CD4-positive, alpha-beta T cell (primary cell): ENCODE measurements at places on chromosomes 7 and 10.

- DNase-seq = no peak
Observed at GRCh38 chr10:98246911-98247805, 20.8 kb downstream of the LOXL4 start.

GRCh38 chr10:120016906-120017305, 124.4 kb downstream of the SEC23IP start:
- DNase-seq = no peak

DNA sequence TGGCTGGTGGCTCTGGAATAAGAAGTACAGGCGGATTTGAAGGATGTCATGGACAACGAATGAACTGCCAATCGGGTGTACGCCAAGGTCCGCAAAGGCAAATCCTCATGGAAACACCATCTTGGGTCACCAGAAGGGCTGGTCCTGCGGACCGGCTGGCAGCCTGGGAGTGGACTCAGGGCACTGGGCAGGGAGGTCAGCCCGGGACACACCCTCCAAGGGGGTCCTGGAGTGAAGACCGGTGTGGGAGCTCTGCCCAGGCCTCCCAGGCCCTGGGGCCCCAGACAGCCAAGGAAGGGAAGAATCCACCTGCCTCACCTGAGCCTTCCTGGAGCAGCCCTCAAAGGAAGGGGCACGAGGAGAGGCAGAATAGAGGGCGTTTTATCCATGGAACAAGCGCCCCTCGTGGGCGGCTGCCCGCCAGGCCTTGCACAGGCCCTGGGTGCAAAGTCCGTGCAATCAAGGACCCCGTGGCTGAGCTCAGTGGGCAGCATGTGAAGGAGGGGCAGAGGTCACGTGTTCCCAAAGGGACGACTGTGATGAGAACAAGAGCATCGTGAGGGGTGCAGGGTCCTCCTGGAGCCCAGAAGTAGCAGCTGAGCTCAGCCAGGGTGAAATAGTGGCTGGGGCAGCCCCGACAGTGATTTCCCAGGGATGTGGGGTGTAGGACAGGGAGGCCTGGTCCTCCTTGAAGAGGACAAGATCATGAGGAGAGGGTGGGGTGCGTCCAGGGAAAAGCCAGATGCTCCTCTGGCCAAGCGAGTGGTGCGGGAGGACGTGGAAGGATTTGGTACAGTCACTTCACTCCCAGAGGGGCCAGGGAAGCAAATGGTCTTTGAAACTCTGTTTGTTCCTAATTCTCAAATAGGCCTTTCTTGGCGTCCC, 105.2 kb downstream of the TCERG1L start:
- DNase-seq = no peak

- DNase-seq = no peak
Observed at GRCh38 chr7:29488977-29489376, 74.7 kb upstream of the PRR15 start.

DNA sequence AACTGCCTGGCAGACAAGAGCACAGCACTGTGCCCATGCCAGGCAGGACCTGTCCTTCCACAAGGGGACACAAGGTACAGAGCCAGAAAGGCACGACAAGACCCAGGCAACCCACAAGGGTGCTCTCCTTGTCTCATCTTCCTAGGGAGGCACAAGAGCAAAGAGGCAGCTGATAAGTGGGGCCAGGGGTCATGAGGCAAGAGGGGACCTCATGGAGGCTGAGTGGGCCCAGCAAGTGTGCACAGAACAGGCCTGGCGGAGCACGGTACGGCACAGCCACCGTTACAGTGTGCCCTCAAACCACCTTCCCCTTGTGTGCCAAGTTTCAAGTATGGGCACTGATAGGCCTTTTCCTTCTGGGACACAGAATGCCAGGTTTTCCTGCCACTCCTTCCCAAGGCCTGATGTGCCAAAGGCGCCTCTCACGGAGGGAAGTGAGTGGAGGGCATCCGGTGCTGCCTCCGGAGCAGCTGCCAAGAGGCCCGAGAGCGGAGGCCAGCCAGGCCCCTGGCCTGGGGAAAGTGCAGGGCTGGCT, 75.6 kb downstream of the FAM53B start:
- no peak for DNase-seq

- DNase-seq = no peak
Observed at GRCh38 chr7:43771128-43771527, 12.6 kb downstream of the BLVRA start.

GRCh38 chr10:109019001-109019424, 904.3 kb downstream of the XPNPEP1 start:
- DNase-seq = no peak

DNA sequence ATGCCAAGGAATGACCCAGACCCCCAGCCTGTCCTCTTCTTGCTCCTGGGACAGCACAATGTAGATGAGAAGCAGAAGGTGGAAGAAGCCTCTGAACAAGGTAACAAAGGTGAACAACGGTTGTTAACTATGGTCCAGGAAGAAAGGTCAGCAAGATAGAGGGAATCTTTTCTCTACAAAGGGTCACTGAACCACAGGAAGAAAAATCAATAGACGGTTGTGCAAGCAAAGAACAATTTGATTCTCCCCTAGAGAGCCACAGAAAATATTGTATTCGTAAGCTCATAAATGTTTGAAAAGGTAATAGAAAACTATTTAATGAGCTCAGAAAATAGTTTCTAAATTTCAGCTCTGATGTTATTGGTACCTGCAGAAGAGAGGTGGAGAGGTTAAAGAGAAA, 111.3 kb downstream of the ST8SIA6 start:
- no peak for DNase-seq

DNA sequence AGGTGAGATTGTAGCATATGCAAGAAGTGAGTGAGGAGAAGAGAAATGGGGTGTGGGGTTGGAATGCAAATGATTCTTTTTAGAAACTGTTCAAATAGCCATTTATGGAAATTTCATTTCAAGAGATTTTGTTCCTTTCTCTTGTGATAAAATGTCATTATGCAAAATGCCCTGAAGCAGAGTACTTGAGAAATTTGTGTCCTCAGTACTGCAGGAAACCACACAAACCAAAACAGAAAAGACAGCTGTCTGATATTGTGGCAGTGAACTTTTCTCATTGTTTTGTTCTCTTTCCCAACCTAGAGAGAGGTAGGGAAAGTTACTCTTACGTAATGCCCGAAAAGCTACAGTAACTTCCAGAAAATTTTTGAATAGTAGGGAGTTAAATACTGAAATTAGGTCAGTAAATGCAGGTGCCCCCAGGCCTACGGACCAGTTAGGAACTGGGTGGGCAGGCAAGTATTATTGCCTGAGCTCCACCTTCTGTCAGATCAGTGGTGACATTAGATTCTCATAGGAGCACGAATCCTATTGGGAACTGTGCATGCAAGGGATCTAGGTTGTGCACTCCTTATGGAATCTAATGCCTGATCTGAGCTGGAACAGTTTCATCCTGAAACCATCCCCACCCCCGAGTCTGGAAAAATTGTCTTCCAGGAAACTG, 34.0 kb downstream of the DLD start:
- DNase-seq = no peak

DNA sequence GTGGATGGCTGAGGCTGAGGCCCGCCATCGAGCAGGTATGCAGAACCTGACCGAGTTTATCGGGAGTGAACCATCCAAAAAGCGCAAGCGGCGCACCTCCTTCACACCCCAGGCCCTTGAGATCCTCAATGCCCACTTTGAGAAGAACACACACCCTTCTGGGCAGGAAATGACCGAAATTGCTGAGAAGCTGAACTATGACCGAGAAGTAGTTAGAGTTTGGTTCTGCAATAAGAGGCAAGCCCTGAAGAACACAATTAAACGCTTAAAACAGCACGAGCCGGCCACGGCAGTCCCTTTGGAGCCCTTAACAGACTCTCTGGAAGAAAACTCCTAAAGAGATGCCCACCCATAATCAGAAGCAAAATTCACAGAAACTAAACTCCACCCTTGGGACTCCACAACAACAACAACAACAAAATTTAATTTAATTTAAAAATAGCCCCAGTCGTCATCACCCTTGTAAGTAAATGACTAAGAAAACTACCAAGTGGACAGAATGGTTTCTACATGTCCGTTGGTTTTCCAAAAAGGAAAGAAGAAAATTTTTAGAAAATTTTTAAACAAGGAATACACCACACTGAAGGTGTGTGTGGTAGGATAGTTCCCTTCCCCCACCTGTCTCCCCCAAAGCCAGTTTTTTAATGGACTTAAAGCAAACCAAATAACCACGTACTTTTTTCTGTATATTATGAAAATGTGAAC, 101.7 kb upstream of the YAE1 start:
- DNase-seq = no peak

- no peak for DNase-seq
Observed at GRCh38 chr7:89077992-89078391, 282.5 kb upstream of the TEX47 start.

- DNase-seq = no peak
Observed at GRCh38 chr7:135327458-135327857, 93.8 kb downstream of the STRA8 start.

GRCh38 chr10:43128958-43129706, 9.1 kb upstream of the CSGALNACT2 start:
- no peak for DNase-seq

DNA sequence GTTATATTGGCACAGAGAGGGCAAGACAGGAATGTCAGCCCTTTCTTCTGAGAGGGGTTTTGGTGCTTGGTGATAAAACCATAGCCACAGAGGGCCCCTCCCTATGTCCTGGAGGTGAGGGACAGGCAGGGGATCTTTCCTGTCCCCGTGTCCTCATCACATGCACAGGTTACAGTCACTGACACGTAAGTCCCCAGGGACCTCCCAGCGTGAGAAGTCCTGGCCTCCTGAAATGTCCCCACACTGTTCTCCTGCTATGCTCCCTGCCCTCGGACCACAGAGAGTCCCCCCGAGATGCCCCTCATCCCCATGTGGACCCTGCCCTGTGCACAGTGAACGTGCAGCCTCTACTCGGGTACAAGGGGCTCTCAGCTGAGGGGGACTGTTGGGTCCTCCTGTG, 260.4 kb downstream of the ZMYND11 start:
- no peak for DNase-seq

DNA sequence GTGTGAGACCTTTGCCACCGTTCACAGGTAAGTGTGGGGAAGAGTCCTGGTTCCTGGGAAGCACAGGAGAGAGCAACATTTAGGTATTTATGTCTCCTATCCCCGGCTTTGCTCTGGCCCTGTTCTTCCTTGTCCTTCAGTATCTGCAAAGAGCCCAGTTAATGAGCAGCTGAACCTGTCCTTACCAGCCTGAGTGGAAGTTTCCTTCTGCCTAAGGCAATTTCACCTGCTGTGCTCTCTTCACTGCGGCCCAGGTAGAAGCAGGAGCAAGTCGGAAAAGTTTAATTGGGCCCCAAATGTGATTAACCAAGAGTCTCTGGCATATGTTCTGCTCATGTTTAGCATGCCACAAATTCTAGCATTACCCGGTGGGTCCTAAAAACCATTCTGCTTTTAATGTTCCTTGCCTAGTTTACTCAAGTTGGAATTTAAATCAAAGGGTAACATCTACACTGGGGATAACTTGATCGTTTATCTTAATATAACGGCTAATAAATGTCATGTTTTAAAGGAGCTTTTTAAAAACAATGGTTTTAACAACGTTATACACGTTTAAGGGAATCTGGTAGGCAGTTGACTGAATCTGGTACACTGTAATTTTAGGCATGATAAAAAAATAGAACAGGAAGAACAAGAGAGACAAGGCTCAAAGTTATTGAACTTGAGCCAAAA, 817.1 kb downstream of the TYW1 start:
- no peak for DNase-seq

DNA sequence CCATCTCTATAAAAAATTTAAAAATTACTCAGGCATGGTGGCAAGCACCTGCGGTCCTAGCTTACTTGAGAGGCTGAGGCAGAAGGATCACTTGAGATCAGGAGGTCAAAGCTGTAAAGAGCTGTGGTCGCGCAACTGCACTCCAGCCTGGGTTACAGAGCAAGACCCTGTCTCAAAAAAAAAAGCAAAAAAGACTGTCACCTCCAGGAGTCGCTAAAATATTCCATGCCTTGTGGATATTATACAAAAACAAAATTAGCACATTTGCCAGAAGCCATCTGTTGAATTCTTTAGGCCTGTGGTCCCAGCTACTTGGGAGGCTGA, 87.0 kb upstream of the SDK1 start:
- no peak for DNase-seq

DNA sequence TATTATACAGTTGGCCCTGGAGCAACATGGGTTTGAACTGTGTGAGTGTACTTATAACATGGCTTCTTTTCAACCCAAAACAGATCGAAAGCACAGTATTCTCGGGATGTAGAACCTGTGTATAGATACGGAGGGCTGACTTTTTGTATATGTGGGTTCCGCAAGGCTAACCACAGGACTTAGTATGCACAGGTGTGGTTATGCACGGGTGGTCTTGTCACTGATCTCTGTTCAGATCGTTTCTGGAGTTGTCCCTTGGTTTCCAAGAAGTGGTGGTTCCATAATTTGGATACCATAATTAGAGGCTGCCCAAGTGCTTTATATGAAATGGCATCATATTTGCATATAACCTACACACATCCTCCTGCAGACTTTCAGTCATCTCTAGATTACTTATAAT, 10.9 kb upstream of the BHLHA15 start:
- no peak for DNase-seq

- no peak for DNase-seq
Observed at GRCh38 chr7:102270178-102270887, 16.3 kb upstream of the SH2B2 start.

GRCh38 chr7:149456506-149457421, 4.1 kb downstream of the ZNF777 start:
- no peak for DNase-seq

DNA sequence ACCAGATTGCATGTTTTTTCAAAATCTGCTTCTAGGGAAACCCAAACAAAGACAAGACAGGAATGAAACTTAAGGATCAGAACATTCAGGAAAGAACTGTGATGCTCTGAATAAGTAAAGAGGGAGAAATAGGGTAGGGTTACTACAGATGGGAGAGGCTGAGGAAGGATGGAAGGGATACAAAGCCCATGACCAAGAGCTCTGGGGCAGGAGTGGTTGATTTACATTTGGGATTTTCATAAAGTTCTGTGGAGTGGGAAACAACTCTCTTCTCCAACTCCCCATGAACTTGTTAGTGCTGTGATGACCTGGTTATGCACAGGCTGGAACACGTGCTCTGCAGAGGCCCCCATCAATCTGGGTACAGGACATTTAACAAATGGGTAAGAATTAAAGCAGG, 216.0 kb upstream of the KLF14 start:
- no peak for DNase-seq

DNA sequence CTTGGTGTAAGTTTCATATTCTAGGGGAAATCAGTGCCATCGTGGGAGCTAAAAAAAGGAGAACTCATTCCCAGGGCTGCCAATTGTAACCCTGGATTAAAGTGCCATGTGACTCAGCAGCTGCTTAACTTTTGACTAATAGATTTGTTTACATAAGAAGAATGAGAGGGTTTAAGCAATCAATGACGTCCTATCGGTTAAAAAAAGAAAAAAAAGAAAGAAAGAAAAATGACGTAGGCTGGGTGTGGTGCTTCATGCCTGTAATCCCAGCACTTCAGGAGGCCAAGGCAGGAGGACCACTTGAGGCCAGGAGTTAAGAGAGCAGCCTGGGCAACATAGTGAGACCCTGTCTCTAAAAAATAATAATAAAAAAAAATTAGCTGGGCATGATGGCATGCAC, 116.2 kb upstream of the AFAP1L2 start:
- peak; percentile 41 for DNase-seq

- no peak for DNase-seq
Observed at GRCh38 chr10:69801094-69801433, 642 bp upstream of the COL13A1 start.

GRCh38 chr10:17685233-17685840, 41.4 kb downstream of the STAM start:
- DNase-seq = peak; percentile 62
